Omental fat pad (tissue), 4 donors: ENCODE measurements at places on chromosomes 3 and 15. TPM values are rescaled to one million over a fixed set of nuclear protein-coding genes. Genes with fewer than 3 reads are reported as not detected.

CPEB1 gene
- total RNA-seq = 5.0 TPM

PIERCE2 gene
- total RNA-seq = 4.1 TPM

GRCh38 chr3:82143661-82144412, 382.4 kb upstream of the GBE1 start:
- no peak for DNase-seq

GRCh38 chr3:15310491-15311370, 21.7 kb downstream of the SH3BP5 start:
- no peak for DNase-seq
